ENCODE measurements at places on chromosomes 2 and 18.
A peak's percentile ranks its signal among the peaks of the same experiment; 100 is the strongest.

DNA sequence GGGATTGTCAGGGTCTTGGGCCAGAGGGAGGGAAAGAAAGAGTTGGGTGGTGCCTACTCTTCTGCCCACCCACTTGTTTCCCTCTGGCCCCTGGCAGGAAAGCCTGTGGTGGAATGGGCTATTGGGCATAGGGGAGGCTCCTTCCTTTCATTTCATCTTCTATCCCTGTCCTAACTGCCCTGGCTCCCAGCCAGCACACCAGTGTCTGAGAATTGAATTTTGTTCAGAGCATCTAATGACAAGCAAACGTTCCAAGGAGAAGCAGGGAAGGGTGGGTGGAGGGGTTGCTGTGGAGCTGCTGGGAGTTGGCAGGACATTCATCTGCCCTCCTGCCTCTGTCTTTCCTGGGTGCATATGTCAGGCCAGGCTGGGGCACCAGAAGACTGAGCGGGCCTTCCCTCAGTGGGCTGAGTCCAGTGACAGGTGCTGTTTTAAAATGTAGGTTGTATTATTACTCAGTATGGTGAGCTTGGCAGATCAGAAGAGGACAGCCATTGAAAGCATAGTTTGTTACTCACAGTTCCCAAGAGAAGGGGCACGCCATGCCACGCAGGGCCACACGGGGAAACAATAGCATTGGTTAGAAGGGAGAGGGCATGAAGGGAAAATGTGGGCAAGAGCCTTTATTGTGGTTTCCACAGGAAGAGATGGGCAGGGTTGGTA, 171.9 kb downstream of the ACOXL start:
- DNase-seq = no peak

- DNase-seq = no peak
These were observed 20.3 kb upstream of the IL36G start for GRCh38 chr2:112957511-112957910.

DNA sequence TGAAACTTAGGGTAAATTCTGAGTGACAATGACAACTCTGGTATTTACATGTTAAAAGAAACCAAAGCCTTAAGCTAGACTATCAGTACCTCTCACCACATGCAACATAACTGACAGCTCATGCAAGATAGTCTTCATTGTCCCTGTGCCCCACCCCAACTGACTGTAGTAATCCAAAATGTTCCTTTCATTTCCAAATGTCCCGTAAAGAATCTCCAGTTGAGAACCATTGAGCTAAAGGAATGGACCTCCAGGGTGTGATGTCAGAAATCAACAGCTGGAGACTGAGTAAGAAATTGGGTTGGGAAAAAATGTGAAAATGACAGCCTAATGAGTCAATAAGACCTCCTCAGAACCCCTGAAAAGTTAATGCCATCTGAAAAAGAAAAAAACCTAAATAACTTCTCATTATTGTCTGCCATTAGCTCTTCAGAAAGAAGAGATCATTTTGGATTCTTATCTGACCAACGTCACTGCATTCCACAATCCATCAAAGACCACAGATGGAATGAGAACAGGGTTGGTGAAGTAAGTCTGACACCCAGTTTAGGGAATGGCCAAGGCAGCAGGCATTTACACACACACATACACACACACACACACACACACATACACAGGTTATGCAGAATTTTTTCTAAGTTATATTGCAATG, 51.7 kb upstream of the ACVR2A start:
- no peak for DNase-seq

DNA sequence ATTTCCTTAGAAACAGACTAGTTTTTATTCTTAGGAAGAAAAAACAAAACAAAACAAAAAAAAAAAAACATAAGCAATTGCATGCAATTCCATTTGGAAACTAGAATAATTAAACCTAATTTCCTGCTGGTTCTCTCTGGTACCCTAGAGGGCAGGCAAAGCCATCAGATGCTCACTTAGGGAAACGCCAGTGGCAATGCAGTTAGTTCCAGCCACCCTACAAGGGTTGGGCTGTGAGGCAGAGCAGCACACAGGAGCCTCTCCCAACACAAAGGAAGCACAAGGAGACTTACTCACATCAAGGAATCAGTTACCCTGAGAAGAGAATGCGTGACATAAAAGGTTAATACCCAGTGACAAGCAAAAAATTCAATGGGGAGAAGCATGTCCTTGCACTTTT, 28.8 kb downstream of the CCDC93 start:
- DNase-seq = no peak

GRCh38 chr18:49142216-49142615, 191.5 kb upstream of the SMAD7 start:
- DNase-seq = no peak

GRCh38 chr2:134433979-134434378, 180.1 kb downstream of the MGAT5 start:
- peak; percentile 44 for DNase-seq
